KBM-7 (cell line): ENCODE measurements at places on chromosomes 5 and 9.
A peak's percentile ranks its signal among the peaks of the same experiment; 100 is the strongest.

GRCh38 chr9:114370251-114370967, 17.4 kb downstream of the AKNA start:
- no peak for DNase-seq

GRCh38 chr5:179166886-179167841, 107.0 kb downstream of the ZNF354C start:
- DNase-seq: peak; percentile 85

DNA sequence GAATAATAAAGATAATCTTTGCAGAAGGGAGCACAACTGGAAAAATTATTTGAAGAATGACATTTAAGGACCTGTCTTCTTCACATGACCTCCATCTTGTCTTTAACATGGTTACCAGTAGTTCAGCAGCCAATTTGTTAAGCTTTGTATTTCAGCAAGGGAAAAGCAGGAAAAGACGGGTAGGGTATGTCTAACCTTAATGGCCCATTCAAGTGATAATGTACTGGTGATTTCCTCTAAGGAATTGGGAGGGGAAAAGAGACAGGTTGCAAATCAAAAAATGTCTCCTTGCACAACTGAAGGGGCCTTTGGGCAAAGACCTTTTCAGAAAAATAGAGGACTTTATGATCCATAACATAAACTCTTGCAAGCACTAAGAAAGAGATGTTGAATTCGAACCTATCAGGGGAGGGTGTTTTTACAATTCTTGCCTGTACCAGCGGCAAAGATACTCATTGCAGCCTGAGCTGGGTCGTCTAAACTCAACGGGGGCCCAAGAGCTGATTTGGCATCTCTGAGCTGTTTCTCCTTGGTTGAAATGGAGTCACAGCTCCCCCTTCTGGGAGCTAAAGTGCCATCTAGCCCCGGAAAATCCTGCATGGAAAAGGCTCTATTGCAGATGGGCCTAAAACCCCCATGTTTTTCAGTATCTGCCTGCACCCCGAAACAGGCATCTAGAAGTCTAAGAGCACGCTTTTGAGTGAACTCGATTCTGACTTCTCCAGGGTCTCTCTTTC, 3.8 kb downstream of the BRINP1 start:
- peak; percentile 35 for DNase-seq

- DNase-seq: no peak
Measured at GRCh38 chr5:111119221-111119620, 27.1 kb downstream of the WDR36 start.

GRCh38 chr9:114270120-114270975, 52.5 kb upstream of the ORM1 start:
- DNase-seq: no peak

GRCh38 chr5:131812371-131813160, 15.7 kb upstream of the FNIP1 start:
- no peak for DNase-seq

GRCh38 chr5:172106511-172107356, 81.3 kb downstream of the STK10 start:
- peak; percentile 67 for DNase-seq

DNA sequence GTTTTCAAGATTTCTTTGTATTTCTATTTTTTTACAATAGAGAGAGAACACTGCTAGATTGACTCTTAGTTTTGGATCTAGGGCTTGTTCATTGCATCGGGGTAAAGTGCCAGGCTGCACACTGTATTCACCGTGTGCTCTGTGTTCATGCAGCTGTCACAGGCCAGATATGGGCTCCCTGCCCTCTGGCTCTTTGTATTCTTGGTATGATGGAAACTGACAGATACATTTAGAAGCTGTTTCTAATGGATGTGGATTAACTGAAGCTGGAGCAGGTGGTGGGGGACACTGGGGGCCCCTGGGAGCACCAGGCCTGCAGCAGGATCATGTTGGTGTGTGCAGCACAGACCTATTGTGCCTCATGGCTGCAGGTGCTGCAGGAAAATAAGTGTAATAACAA, 28.0 kb downstream of the SLC36A1 start:
- DNase-seq: no peak

- no peak for DNase-seq
Measured at GRCh38 chr5:164020116-164020515, 514.7 kb downstream of the MAT2B start.

GRCh38 chr9:105257809-105258208, 13.4 kb downstream of the SLC44A1 start:
- DNase-seq: no peak

DNA sequence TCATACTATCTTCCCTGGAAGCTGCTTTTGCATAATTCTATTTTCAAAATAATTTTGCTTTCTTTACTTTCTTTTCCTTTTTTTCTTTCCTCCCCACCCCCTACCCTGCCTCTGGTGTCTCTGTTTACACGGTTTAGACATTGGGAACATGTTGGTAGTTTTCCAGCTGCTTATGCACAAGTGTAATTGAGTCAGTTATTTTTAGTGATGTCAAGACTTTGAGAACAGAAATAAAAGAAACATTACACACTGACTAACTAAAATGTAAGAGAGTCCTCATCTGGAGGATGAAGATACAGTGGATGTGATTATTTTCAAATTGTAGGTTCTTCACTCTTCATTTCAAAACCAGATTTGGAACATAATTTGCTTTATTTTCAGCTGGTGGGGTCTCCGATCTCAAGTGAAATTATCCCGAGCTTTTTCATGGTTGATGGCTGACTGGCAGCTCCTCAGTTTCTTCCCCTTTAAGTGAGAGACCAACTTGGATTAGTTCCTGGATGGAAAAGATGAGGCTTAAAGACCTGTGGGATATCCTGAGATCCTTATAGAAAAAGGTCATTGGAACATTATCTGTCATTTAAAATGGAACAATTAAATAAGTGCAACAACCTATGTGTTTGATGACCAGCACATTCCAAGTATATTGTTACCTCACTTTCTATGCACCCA, 154.4 kb upstream of the ZNF462 start:
- no peak for DNase-seq

- no peak for DNase-seq
Measured at GRCh38 chr9:88005240-88005639, 30.9 kb upstream of the CDK20 start.

GRCh38 chr9:109060191-109060590, 46.9 kb upstream of the CTNNAL1 start:
- DNase-seq: no peak

DNA sequence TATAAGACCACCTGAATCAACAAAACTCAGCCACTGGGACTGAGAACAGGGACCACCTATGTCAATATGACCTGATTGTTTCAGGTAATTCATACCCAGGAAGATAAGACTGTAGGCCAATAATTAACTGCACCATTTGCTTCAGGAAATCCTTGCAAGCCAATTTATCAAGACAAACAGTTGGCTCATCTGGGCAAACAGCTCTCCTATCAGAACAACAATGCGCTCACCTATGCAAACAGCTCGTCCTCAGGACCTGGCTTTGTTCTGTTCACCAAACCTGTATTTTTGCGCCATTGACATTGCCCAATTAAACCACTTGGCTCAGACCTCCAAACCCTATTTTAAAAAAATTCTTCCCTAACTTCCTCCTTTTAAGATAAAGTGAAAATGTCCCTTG, 92.3 kb upstream of the MARCHF11 start:
- peak; percentile 0 for DNase-seq

DNA sequence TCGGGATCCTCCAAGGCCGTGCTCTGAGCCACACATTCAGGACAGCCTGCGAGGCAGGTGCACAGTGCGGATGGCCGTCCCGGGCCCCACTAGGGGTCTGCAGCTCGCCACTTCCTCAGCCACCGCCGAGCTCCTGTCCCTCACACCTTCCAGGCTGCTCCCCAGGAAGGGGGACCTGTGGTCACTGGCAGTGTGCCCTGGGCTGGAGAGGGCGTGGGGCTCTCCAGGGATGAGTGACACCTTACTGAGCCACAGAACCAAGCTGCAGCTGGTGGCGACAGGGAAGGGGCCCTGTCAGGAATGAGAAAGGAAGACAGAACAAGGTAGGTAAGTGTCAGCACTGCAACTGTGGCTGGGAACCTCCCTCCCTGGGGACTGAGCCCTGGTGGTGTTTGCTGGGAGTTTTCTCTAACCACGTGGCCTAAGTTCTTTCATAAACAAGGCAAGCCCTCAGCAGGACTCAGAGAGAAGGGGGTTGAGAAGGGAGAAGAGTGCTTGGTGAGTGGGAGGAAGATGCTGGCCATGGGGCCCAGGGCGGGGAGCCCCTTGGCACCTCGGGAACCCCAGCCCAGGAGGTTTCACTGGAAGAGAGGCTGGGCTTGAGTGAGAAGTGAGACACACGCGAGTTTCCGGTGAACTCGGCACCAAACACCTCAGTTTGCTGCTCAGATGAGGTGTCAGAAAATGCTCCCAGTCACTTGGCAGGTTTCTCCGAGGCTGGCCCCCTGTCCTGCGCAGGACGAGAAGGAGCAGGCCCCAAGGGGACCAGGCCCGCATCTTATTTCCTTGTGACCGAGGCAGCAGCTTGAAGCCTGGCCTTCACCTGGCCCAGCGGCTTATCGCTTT, 5.2 kb downstream of the IL13 start:
- DNase-seq: peak; percentile 35

DNA sequence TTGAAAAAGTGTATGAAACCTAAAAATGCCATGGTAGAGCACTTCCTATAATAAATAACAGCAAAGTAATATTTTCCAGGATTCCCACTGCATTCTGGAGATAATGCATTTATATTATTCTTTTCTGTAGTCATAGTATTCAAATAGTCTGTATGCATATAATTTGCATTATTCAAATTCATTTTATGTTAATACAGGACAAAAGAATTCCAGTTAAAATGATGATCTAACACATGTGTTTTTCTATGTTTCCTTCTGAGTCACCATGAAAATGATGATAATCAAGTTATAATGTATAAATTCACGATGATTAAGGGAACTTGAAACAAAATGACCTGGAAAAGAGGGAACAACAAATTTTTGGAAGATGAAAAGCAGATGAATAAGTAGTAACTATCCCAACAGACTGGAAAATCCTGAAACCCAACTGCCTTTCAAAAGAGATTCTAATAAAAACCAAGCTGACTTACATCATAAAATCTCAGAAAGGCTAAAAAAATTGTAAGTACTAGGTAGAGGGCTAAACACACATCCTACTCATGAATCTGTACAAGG, 358.6 kb upstream of the PAPPA start:
- DNase-seq: no peak

DNA sequence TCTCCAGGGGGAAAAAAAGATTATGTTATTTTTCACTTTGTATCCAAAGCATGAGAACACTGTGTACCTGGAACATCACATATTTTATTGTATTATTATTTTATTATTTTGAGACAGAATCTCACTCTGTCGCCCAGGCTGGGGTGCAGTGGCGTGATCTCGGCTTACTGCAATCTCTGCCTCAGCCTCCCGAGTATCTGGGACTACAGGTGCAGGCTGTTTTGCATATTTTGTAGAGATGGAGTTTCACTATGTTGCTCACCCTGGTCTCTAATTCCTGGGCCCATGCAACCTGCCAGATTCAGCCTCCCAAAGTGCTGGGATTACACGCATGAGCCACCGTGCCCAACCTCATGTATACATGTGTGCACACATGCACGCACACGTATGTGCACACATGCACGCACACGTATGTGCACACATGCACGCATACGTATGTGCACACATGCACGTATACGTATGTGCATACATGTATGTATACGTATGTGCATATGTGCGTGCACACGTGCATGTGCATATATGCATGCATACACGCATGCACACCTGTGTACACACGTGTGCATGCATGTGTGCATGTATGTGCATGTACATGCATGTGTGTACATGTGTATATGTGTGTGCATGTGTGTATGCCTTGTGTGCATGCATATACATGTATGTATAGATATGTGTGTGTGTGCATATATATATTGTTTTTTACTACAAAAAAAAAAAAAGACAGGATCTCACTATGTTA, 9.5 kb upstream of the UGCG start:
- DNase-seq: no peak

DNA sequence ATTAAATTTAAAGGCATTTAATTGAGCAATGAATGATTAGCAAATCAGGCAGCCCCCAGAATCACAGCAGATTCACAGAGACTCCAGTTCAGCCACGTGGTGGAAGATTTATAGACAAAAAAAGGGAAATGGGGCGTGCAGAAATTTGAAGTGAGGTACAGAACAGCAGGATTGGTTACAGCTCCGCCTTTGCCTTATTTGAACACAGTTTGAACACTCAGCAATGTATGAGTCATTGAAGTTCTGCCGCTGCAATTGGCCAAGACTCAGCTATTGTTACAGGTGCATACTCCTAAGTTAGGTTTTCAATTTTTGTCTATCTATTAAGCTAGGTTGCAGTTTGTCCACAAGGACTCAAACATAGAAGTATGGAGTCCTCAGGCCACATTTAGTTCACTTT, 157.7 kb upstream of the SLC12A2 start:
- peak; percentile 1 for DNase-seq

GRCh38 chr9:136804509-136805206, 3.1 kb upstream of the RABL6 start:
- DNase-seq: no peak
